ENCODE measurements at places on chromosomes 2 and 18. TPM values are rescaled to one million over a fixed set of nuclear protein-coding genes. Genes with fewer than 3 reads are reported as not detected.

Gene ALK
- not detected for total RNA-seq

Gene GLI2
- not detected for total RNA-seq

Gene CD207
- not detected for total RNA-seq

Gene FLACC1
- 4.5 TPM for total RNA-seq

Gene ABHD3
- 38.6 TPM for total RNA-seq

Gene SLC9A4
- total RNA-seq = 0.18 TPM

Gene PDE11A
- total RNA-seq = not detected

Gene ABCG5
- total RNA-seq = not detected

Gene CYS1
- not detected for total RNA-seq

Gene SCYGR4
- 0.99 TPM for total RNA-seq

Gene SLC5A7
- total RNA-seq = not detected

Gene LYPD1
- total RNA-seq = not detected

Gene TMEM17
- total RNA-seq = not detected

Gene MC5R
- total RNA-seq = not detected

Gene STON1
- 10.9 TPM for total RNA-seq

Measured in T-helper 17 cell (primary cell).